Anterior cingulate cortex (tissue), 58 donors: ENCODE measurements at places on chromosomes 13 and 19.

GRCh38 chr19:40465025-40465556, 454 bp downstream of the BLVRB start:
- no peak for DNase-seq

- no peak for DNase-seq
Observed at GRCh38 chr19:51800473-51801244, 5.7 kb downstream of the FPR3 start.

DNA sequence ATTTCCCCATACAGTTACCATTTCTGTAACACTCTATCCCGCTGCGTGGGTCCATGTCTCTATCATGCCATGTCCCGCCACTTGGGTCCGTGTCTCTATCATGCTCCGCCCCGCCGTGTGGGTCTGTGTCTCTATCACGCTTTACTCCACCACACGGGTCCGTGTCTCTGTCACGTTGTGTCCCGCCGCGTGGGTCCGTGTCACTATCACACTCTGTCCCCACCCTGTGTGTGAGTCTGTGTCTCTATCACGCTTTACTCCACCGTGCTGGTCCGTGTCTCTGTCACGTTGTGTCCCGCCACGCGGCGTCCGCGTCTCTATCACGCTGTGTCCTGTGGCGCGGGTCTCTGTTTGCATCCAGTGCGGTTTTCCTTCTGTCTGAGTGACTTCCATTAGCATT, 11.6 kb downstream of the ADPRHL1 start:
- no peak for DNase-seq

DNA sequence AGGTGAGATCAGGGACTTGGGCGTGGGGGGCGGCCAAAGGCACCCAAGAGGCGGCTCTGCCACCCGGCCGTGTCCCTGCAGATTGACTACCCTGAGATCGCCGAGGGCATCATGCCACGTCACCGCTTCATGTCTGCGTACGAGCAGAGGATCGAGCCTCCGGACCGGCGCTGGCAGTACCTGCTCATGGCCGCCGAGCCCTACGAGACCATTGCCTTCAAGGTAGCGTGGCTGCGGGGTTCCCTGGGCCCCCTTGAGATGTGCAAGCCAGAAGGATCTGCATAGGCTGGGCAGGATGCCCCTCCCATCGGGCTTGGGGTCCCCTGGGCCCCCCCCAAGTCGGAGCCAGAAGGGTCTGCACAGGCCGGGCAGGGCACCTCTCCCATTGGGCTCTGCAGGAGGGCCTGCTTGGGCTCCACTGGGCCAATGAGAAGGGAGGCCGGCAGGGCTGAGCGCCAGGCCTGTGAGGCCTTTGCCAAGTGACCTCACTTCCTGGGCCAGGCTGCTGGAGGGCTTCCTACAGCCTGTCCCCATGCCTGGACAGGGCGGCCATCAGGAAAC, 2.2 kb upstream of the AMH start:
- peak; percentile 29 for DNase-seq

DNA sequence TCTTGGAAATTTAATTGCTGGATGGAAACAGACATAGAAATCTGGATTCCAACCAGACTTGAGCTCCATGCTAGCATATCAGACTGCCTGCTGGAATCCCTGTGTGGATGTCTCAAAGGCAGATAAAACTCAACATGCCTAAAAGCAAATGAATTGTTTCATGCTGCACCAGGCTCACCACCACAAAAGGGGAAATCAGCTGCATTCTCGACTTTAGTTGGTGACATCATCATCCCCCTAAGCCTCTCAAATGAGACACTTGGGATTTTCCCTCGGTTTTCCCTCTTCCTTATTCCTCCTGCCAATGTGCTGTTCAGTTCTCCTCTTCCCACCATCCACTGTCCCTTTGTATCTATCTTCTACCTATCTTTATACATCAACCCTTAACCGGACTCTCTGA, 134.3 kb downstream of the ZDHHC20 start:
- no peak for DNase-seq

DNA sequence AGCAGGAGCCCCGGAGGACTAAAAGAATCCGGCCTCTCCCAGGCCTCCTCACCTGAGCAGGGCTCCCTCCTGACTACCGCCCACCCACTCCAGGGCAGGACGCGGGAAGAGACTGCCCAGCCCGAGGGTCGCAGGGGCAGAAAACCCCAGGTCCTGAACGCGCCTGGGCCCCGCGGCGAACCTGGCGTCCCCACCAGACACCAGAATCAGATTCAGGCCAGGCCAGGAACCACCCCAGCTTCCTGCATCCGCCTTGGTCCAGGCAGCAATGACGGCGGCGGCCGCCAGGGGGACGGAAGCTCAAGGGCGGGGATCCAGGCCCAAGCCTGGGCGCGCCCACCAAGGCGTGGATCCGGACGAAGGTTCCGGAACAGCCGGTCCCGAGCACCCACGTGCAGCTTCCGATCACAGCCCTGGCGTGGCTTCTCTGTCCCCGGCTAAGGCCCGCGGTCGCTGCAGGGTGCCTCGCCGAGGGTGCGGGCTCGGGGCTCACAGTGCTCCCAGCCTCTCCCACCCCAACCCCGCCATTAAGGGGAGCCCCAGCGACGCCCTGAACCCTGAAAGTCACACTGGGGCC, 3.6 kb downstream of the LGALS7 start:
- DNase-seq, result peak; percentile 74

- no peak for DNase-seq
Observed at GRCh38 chr13:59880468-59880867, 283.3 kb downstream of the DIAPH3 start.

DNA sequence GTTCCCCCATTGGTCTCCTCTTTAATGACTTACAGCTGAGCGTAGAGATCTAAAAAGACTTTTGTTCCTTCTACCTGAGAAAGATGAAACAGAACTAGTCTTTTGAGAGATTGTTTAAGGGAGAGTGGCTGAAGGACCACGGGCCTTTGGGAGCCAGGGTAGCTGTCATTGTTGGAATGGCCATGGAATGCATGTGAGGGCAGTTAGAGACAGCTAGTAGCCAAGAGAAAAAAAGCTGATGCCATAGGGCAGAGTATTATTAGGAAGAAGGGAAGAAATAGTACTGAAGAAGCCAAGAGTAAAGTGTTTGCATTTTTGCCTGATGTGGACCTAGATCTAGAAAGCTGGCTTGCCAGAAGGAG, 5.6 kb downstream of the ZNF507 start:
- DNase-seq, result no peak

GRCh38 chr13:22428188-22428828, 752.5 kb upstream of the SGCG start:
- DNase-seq, result no peak
